ENCODE measurements at places on chromosomes 16 and 17.

GRCh38 chr16:89325861-89326471 lies 108.5 kb downstream of the ZNF778 start:
- no peak for DNase-seq

- no peak for DNase-seq
These were observed 26.1 kb downstream of the CDH1 start for GRCh38 chr16:68762996-68763756.

DNA sequence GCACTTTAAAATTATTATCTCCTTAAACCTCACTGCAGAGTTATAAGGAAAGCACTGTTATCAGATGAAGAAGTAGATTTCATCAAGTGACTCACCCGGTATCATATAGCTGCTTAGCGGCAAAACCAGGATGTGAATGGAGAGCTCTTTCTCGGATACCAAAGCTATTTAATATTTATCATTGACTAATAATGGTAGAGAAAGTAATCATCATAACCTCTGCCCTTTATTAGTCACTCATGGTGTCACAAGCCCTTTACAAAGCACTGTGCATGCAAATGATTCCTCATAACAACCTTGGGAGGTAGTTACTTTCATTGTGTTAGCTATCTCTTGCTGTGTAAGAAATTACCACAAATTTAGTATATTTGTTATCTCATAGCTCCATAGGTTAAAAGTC lies 592.9 kb downstream of the MAF start:
- DNase-seq = no peak

GRCh38 chr17:47262586-47262985 lies 9.0 kb downstream of the ITGB3 start:
- DNase-seq = no peak

DNA sequence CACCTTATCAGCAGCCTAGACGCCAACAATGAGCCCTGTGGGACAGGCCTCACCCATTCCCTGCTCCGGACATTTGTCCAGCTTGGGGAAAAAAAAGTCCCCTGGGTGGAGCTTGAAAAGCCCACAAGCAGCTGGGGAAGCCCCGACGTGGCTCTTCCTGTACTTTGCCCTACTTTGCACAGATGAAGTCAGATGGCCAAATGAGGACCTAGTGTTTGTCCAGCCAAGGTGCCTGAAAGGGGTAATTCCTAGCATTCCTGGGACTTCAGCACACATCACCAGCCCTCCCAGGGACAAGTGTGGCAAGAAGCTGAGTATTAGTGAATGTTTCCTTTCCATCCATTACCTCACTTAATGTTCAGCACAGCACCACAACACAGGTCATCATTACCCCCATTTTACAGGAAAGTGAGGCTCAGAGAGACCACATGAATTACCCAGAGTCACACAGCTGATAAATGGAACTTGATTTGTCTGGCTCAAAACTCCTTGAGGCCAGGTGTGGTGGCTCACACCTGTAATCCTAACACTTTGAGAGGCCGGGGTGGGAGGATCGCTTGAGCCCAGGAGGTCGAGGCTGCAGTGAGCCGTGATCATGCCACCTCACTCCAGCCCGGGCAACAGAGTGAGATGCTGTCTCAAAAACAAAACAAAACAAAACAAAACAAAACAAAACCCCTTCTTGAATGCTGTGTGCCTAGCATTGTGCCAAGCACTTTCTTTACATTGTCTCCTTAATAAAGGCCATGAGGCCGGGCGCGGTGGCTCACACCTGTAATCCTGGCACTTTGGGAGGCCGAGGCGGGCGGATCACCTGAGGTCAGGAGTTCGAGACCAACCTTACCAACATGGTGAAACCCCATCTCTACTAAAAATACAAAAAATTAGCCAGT lies 19.9 kb upstream of the PLLP start:
- no peak for DNase-seq

DNA sequence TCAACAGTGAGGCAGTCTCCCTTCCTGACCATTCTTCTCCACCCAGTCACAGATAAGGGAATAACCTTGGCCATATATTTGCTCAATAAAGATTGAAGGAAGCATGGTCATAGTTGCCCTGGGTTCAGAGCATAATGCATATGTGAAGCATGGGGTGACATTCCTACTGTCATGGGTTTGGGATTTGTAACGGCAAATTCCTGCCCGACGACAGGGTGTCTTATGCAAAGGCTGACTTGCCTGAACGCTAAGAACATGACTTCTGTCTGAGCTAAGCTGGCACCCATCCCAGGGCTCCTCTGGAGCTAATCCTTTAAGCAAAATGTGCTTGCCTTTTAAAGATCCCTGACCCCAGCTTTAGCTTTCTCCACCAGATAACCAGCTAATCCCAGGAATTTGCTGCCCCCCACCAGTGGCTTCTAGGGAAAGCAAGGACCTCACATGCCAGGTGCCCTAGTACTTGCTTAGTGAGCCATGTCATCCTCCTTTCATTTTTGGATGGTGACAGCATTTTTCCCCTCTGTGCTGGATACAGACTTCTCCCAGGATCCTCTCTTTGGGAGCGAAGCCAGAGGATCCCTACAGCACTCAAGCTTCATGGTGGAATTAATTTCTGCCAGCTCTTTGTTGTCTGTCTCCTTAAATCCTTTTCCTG lies 11.7 kb downstream of the SLC7A6OS start:
- no peak for DNase-seq

GRCh38 chr16:84941921-84942320 lies 69.4 kb downstream of the ZDHHC7 start:
- no peak for DNase-seq

- DNase-seq = no peak
These were observed 304.1 kb upstream of the N4BP1 start for GRCh38 chr16:48914070-48914469.

- DNase-seq = no peak
These were observed 208.5 kb downstream of the STX8 start for GRCh38 chr17:9367156-9367555.

GRCh38 chr17:29659155-29659554 lies 36.4 kb upstream of the CORO6 start:
- DNase-seq = no peak

DNA sequence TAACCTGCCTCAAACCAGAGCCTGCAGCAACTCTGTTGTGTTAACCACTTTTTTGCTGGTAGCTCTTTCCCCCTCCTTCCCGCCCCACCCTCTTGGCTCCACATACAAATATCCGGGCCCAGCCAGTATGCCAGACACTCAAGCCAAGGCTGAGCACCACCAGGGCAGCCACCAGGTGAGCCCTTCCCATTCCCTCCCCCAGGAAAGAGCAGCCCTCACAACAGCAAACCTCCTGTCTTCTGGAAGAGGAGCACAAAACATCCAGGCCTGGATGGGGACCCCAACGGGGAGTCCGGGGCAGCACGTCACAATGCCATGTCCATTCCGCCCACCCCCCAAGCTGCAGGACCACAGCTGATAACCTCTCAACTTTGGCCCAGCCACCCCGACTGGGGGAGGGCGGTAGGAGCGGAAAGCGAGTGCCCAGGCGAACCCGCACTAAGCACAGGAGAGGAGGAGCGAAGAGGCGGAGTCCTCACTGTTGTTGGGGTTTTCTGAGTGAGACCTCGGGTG lies 757 bp downstream of the ORMDL3 start:
- no peak for DNase-seq

DNA sequence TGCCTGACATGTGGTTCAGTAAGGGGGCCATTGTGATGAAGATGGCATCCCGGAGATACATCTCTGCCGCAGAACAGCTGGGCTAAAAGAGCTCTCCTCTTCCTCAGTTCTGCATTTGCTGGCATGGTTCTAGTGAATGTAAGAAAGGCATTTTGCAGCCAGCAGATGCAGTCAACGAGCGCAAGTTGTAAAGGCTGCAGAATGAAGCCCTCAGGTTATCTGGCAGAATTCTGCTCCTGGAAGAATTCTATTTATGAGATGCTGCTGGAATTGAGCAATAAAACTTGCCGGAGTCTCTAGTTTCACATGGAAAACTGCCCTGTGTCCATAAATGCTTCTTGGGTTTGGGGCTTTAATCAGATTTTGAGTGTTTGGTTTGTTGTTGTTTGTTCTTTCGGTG lies 176.8 kb upstream of the HSBP1 start:
- DNase-seq = no peak

DNA sequence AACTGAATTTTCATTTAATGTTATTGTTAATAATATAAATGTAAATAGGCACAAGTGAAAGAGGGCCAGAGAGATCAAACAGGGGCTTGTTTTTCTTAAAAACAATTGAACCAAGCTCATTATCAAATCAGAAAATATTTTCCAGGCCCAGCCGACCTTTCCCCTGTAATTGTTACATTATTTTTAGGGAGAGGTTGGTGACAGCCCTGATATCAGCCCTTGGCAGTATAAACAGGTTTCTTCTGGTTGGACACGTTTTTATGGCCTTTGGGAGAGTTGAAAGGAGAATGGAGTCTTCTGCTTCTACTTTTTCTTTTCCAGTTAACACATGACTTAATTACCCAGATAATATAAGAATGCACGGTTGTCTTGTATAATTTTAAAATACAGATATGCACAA lies 40.0 kb upstream of the COQ7 start:
- no peak for DNase-seq

- DNase-seq = peak; percentile 1
These were observed 33.9 kb downstream of the JPH3 start for GRCh38 chr16:87636050-87636684.

DNA sequence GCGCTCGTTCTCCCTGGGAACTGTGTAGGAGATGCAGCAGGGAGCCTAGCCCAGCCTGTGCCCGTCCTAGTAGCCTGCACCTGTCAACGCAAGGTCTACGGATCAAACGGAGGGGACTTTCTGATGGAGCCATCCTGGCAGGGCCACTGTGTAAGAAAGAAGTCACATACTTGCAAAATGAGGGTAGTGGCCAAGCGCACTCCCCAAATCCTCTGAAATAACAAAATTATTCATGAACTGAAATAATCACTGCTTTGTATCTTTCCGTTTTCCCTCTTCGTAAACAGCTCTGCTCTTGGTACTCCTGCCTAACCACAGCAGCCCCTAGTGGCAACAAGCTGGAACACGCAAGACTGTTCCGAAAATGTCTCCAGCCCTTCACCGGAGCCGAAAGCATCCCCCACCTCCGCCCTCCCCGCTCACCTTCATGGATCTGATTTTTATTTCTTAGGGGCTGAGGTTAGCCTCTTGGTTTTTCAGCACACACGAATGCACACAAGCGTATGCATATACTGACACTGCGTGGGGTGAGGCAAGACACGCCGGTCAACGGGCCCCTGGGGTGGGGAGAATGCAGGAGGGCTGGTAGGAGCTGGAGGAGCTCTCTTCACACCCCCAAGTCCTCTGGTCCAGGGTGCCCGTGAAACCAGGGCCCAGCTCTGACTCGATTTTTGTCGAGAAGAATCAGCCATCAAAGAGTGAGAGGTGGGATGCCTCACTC lies 100.8 kb downstream of the ABCC12 start:
- DNase-seq = peak; percentile 55

- DNase-seq = no peak
These were observed 543 bp upstream of the GPS2 start for GRCh38 chr17:7315570-7316235.

- DNase-seq = no peak
These were observed 21.4 kb downstream of the PECAM1 start for GRCh38 chr17:64369007-64369893.

DNA sequence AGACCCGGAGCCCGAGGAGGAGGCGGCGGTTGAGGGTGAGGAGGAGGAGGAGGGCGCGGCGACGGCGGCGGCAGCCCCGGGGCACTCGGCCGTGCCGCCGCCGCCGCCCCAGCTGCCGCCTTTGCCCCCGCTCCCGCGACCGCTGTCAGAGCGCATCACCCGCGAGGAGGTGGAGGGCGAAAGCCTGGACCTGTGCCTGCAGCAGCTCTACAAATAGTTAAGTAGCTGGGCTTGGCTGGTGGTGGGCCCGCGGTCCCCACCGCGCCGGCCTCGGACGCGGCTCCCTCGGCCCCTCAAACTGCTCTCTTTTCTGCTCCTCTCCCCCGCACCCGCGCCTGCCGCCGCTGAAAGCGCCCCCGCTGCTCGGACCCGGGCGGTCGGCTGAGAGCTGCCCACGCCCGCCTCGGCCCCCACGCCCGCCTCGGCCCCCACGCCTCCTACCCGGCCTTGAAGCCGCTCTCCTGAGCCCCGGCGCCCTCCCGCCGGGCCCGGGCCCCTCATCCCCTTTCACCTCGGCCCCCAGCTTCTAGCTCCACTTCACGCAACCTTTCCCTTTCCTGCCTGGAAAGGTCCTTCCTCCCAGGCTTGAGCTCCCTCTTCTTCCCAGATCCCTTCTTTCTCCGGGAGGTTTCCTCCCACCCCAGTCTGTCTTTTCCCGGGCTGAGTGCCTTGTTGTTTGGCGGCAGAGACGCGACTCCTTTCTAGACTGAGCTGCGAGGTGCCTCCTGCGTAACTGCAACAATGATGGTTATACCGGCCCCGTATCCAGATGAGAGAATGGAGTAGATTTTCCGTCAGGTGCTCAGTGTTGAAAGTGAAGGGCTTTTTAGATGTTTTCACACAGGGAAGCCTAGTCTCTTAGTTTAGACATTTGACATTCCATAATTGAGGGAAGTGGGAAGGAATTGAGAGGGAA lies 850 bp downstream of the PPM1E start:
- no peak for DNase-seq

- no peak for DNase-seq
These were observed 23.9 kb upstream of the CCL1 start for GRCh38 chr17:34386697-34387550.

GRCh38 chr17:17132746-17133145 lies 73.4 kb downstream of the PLD6 start:
- no peak for DNase-seq

GRCh38 chr16:11032922-11033291 lies 88.5 kb downstream of the CLEC16A start:
- no peak for DNase-seq

- DNase-seq = no peak
These were observed 16.7 kb downstream of the IGFBP4 start for GRCh38 chr17:40459636-40460603.

DNA sequence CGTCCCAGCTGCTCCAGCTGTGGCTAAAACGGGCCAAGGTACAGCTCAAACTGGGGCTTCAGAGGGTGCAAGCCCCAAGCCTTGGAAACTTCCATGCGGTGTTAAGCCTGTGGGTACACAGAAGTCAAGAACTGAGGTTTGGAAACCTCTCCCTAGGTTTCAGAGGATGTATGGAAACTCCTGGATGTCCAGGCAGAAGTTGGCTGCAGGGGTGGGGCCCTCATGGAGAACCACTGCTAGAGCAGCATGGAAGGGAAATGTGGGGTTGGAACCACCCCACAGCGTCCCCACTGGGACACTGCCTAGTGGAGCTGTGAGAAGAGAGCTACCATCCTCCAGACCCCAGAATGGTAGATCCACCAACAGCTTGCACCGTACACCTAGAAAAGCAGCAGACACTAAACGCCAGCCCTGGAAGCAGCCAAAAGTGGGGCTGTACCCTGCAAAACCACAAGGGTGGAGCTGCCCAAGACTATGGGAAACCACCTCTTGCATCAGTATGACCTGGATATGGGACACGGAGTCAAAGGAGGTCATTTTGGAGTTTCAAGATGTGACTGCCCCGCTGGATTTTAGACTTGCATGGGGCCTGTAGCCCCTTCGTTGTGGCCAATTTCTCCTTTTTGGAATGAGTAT lies 2.2 kb downstream of the SDR42E1 start:
- no peak for DNase-seq

All from NCI-H187 (cell line).